ENCODE measurements at places on chromosomes 7 and 10.
A peak's percentile ranks its signal among the peaks of the same experiment; 100 is the strongest.

- DNase-seq: no peak
These were observed 10.9 kb downstream of the SCART1 start for GRCh38 chr10:133464582-133465031.

DNA sequence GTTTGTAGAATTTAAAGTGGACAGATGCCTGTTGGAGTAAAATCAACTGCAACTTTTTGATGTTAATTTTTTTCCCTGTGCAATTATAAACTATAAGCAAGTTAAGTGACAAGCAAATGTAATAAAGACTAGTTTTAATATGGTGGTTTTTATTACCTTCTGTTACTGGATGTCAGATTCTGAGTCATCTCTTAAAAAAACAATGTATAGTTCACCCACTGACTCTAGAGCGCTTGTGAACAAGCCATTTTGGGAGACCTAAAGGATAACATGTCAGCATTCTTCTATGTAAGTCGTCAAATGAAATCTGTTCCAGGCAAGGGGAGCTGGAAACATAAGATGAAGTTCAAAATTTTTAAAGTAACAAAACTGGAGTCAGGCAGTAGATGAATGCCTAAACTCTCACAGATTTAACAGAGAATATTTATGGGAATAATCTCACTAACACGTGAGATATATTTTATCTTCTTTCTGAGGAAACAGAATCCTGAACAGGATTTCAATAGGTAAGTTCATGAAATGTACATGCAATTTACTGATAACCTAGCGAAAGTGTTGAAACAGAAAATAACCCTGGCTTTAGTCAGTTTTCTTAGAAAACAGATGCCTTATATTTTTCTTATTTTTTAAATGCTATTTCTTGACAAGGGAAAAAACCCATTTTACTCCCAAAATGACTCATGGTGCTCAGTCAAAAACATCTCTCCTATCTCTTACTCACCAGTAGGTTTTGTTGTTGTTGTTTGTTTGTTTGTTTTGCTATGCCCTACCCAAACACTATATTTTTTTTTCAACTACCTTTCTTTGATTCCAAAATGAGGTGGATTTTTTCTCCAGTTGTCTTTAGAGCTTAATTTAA, 91.7 kb downstream of the SLC39A12 start:
- DNase-seq: no peak

- peak; percentile 57 for DNase-seq
These were observed 24.0 kb downstream of the WAPL start for GRCh38 chr10:86497621-86498020.

DNA sequence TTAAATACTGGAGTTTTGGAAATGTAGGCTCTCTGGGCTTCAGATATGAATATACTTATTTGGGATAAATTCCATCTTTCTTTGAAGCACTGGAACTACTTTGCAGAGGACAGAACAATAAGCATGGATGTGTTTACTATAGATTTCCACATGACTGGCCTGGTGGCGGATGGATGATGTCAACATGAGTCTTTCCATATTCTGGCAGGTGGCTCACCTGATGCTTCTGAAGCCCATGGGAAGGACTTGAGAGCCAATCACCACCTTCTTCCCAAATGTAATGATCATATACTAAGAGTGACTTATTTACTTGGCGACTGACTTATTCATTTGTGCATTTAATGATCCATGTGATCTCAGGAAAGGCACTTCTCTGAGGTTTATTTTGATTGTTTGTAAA, 110.5 kb downstream of the FANK1 start:
- DNase-seq: no peak

- no peak for DNase-seq
These were observed 207.0 kb upstream of the PPP2R2D start for GRCh38 chr10:131693766-131694165.

DNA sequence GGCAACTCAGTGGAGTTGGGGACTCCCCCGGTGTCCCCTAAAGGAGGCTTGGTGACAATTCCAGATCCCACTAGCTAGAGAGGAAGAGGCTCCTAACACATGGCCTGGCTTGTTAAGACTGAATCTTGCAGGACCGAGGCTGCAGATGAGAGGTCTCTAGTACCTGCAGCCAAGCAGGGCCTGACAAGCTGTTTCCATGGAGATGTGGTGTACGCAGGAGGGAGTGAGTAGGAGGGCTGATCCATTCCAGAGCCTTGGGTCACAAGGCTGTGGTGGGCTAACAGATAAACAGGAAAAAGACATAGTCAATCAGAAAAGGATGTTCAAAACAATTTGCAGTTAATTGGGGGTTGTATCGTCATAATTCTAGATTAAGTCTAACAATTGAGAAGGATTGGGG, 77.3 kb upstream of the MKLN1 start:
- no peak for DNase-seq

- no peak for DNase-seq
These were observed 1.2 kb downstream of the PALD1 start for GRCh38 chr10:70479626-70480238.

GRCh38 chr10:1044146-1044545, 4.8 kb downstream of the IDI1 start:
- DNase-seq: no peak

DNA sequence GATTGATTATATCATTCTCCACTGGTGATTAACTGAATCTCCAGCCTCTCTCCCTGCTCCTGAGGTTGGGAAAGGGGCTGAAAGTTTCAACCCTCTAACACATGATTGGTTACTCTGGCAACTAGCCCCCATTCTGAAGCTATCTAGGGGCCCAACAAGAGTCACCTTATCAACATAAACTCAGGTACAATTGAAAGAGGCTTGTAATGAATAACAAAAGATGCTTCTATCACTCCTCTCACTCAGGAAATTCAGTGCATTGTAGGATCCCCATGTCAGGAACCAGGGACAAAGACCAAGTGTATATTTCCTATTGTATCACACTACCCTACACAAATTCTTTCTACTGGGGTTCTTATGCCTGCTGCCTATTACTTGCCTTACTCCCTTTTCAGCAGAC, 123.9 kb upstream of the SLC13A1 start:
- DNase-seq: no peak

GRCh38 chr10:10804998-10805740, 212.5 kb upstream of the CELF2 start:
- DNase-seq: peak; percentile 67

GRCh38 chr7:2513702-2514101, 5.9 kb upstream of the LFNG start:
- no peak for DNase-seq

GRCh38 chr7:17462131-17462631, 163.7 kb downstream of the AHR start:
- DNase-seq: peak; percentile 70

DNA sequence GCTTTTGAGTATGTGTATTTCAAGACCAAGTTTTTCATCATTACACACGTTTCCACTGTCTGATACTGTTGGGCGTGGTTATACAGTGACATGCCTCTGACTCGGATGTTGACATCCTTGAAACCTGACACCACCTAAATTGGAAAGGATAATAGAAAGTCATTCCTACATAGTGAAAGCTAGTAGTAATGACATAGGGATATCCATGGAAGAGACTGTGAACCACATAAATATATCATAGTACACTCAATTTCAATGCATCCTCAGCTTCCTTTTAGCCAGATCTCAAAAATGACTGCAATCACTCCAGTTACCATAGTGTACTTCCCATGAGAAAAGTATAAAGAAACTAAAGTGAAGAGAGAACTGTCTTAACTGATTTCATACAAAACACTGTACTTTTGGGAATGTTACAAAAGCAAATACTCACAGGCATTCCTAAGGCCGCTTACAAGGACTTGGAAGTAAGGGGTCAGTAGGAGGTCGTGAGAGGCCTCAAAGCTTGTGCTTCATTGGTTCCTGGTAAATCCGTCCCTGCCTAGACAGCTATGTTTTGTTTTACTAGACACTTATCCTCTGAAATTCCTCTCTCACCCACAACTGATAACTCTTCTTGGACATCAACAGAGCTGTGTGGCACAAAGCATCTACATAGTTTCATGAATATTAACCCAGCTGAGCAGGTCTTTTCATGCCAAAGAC, 71.8 kb upstream of the VWDE start:
- DNase-seq: peak; percentile 83

DNA sequence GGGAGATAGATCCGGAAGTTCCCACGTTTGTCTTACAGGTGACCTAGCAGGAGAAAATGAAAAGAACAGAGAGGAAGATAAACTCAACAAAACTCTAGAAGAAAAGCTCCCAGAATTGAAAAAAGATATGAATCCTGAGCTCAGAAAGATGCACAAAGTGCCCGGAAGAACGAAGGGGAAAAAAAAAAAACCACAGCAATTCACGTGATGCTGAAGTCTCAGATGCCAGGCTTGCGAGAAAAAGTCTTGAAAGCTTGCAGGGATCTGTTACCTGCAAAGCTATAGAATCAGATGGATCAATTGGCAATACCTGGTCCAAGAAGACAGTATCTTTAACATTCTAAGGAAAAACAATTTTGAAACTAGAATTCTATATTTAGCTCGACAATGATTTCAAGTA, 33.5 kb downstream of the CARD11 start:
- no peak for DNase-seq

DNA sequence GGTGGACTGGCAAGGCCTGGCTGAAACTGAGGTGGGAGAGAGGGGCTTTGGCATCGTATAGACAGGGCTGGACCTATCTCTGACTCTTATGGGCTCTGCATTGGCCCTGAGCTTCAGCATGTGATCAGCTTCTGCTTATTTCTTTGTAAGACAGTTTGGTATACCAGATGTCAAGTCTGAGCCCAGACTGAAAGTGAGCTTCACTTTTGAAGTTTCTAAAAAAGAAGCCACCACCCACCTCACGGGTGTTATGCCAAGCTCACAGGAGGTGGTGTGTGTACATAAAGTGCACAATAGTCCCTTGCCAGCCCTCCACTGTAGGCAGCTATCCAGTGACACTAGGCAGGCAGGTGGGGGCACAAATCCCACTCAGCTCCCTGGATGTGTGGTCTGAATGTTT, 68.7 kb upstream of the SEPHS1 start:
- DNase-seq: no peak

GRCh38 chr7:114972567-114972966, 50.7 kb downstream of the MDFIC start:
- DNase-seq: no peak

GRCh38 chr7:150988230-150989226, 2.3 kb upstream of the NOS3 start:
- peak; percentile 63 for DNase-seq

- DNase-seq: no peak
These were observed 206.4 kb upstream of the LRRTM3 start for GRCh38 chr10:66719483-66719882.

GRCh38 chr7:57423768-57424167, 26.2 kb upstream of the ZNF716 start:
- no peak for DNase-seq

DNA sequence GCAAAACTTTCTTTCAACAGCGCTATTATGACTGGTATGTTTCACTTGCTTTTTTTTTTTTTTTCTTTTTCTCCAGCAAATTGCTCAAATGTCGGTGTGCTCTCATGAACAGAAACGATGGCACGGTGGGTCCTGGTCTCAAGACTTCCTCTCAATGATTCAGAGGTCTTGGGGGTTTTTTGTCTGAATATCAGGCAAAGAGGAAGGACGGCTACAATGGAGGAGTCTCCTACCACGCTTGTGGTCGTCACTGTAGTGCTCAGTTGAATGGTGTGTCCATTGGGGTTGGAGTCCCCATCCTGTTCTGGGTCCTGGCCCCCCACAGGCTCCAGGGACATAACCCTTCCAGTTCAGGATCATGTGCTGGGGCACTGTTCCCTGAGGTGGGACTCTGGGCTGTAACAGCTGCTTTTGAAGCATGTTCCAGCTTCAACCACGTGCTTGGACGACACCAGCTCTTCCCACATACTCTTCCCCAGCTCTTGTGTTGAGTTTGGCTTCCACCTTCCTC, 266.7 kb upstream of the KLF6 start:
- no peak for DNase-seq

DNA sequence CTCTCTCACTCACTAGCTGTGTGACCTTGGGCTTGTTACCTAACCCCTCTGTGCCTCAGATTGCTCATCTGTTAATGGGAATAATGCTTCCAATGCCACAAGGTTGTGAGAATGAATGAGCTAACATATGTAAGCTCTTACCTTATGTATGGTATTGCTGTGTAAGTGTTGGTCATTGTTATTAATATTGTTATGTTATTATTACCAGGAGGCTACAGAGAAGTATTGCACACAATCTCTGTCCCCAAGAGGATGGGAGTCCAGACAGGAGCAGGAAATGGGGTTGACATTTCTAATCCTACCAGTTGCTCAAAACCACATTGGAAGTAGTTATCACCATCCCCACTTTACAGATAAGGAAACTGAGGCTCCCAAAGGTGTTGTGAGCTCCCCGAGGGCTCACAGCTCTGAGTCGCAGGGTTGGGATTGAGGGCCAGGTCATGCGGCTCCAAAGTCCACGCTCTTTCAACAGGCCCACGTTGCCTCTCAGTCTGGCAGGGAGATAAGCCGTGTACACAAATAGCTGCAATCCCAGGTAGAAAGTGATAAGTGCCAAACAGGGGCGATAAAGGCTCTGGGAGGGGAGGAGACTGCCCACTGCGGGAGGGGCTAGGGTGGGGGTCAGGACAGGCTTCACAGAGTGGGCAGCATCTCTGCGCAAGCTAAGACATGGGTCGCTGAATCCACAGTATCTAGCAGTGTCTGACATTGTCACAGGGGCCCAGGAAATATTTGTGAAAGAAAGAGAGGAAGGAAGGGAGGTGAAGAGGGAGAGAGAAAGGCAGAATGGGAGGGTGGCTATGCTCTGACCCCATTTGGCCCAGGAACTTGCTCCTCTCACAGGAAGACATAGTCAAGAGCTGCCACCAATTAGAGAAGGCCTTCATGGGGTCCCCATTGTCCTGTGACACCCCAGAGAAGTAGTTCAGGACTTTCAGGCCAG, 9.6 kb upstream of the ZMIZ1 start:
- DNase-seq: no peak

GRCh38 chr10:12872577-12872976, 128.9 kb downstream of the CCDC3 start:
- no peak for DNase-seq

DNA sequence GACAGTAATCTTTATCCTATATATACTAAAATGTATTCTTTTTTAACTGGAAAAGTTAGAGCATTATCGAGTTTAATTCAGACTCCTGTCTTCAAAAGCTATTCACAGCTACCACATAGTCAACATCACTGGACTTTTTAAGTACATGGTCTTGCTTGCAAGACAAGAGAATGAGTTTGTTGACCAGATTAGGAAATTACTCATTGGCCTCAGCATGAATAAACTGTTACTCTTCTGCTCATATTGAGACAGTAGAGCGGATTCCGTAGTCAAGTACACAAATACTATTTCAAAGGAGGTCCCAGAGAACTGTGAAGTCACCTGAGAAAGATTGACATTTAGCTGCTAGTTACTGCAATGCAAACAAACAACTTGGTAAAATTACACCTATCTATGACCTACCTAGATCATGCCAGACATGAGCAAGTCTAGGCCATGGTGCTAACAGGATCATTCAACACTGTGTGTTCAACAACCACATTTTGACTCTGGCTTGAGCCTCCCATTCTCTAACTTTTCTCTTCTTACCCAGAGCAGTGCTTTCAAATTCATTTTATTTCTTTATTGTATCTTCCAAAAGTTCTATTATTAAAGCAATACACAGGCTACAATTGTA, 280.9 kb downstream of the NEBL start:
- no peak for DNase-seq
